ENCODE measurements at places on chromosomes 12 and 14.
A peak's percentile ranks its signal among the peaks of the same experiment; 100 is the strongest.

DNA sequence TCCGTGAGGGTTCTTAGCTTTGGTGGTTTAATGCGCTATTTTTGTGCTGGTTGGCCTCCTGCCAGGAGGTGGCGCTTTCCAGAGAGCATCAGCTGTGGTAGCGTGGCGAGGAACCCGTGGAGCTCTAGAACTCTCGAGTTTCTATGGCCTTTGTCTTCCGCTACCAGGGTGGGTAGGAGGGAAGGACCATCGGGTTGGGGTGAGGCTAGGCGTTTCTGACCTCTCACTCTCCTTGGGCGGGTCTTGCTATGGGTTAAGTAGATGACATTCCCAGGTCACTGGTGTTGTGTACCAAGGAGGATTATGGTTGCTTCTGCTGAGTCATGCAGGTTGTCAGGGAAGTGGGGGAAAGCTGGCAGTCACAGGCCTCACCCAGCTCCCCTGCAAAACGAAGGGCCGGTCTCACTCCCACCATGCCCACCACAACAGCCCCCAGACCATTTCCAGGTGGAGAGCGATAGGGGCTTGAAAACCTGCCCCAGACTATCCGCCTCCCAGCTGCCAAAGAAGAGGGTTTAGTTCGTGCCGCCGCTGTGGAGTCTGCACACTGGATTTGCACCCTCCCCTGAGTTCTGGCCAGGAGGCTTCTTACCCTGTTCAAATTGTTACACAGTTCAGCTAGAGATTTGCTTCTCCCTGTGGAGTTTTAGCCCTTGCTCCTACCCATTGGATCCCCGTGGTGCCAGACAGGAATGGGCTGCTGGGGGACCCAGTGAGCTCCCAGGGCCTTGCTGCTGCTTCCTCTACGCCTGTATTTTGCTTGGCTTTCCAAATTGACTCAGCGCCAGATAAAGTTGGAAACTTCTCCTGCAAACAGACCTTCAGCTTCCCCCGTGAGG, 21.9 kb downstream of the RNFT2 start:
- no peak for DNase-seq

GRCh38 chr12:122350141-122350848, 72.2 kb downstream of the CLIP1 start:
- DNase-seq: no peak

DNA sequence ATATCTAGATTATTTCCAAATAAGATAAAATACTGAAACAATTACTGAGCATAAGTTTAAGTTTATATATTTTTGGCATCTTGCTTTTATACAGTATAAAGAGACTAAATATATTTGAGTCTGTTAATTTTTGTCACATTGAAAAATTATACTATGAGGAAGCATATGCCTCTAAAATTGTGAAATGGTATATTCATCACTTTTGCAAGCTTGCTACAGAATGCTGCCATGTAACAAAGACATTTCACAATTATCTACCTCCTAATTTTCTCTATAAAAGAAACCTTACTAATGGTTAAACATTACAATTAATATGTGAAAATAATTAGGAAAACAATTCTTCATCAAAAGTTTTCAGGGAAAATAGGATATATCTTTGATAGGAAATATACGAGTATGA, 22.7 kb upstream of the MUCL1 start:
- DNase-seq: no peak

DNA sequence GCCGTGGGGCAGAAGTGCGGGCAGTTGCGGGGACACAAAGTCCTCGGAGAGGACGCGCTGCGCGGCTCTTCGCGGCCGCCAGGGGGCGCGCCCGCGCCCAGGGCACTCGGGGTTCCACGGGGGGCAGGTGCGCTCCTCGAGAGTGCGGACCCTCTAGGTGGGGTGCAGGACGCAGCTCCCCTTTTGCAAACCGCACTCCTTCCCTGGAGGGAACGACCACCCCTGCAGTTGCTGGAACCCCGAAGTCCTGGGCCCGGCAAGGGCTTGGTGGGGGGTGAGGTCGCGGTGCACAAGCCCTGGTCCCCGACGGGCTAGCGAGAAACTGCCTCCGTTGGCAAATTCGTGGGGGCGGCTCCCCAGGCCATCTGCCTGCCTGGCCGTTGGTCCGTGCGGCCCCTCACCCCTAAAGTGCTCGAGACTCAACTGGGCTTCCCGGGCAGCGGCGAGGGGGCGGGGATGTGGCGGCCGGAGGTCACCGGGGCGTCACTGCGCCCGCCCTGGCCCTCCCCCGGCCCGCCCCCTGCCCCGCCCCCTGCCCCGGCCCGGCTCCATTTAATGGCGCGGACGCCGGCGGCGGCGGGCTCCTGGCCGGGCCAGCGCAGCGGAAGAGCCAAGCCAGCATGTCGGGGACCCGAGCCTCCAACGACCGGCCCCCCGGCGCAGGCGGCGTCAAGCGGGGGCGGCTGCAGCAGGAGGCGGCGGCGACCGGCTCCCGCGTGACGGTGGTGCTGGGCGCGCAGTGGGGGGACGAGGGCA, at the start of gene ADSS1:
Gene ADSS1 (plus strand): TSS at position 579 of the 756 bp plus-strand sequence. CDS start 42 bp downstream, at position 621.
- peak; percentile 68 for DNase-seq

DNA sequence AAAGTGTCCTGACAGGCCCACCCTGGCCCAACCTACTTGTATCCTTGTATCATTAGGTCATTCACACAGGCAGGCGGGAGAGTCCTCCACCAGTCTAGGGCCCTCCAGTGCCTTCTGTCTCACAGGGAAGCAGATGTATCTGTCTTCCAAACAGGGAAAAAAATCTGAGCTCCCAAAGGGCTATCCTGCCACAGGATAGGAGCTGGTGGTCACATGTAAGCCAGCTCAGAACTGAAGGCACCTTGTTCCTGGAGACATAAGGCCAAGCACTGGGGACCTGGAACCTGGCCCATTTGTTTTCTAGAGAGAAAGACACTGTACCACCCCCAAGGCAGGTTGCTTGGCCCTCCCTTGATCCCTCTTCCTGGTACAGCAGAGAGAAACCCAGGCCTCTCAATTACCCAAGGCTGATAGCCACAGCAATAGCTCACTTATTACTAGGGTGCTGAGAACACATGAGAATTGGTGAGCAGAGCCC, 19.4 kb upstream of the PLEKHH1 start:
- no peak for DNase-seq

- DNase-seq: no peak
Observed at GRCh38 chr14:78978896-78979295, 808.7 kb downstream of the NRXN3 start.

Data from urothelium cell line (cell line).